ENCODE measurements at places on chromosomes 11 and 22.

- DNase-seq = no peak
These were observed 105.8 kb upstream of the BID start for GRCh38 chr22:17880020-17880419.

DNA sequence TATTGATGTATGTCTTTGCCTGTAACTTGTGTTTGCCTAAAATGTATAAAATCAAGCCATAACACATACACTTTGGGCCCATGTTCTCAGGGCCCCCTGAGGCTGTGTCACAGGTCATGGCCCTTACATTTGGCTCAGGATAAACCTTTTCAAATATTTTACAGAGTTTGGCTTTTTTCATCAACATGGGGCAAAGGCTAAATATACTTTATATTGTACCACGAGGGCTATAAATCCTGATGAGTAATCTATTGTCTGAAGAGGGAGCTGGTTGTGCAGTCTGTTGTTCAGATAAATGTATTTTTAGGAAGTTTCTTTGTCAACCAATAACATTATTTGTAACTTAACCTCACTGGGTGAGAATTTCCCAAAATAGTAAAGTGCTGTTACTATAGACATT, 404.6 kb upstream of the DDI1 start:
- no peak for DNase-seq

DNA sequence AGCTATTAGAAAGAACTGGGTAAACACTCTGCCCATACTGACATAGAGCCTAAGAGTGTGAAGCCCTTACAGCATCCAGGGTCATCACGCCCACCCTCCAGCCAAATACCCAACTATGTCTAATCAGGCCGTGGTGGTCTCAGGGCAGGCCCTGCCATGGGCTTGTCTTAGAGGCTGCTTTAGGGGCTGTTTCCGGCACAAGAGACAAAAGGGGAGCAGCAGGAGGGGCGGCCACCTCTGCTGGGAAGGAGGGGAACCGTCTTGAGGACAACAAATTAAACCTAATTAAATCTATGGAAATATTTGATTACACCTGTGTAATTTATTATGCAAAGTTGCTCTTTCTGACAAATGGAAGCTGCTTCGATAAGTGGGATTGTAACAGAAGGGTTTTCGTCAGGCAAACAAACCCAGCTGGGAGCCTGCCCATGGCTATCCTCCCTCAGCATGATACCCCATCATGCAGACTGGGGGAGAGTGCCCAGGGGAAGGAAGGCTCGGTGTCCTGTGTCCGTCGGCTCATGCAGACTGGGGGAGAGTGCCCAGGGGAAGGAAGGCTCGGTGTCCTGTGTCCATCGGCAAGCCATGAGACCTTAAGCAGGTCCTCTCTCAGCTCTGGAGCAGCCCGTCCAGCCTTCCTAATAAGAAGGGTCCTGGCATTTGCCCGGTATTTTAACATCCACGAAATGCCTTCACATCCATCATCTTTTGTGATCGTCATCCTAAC, 163.6 kb upstream of the B3GAT1 start:
- no peak for DNase-seq

DNA sequence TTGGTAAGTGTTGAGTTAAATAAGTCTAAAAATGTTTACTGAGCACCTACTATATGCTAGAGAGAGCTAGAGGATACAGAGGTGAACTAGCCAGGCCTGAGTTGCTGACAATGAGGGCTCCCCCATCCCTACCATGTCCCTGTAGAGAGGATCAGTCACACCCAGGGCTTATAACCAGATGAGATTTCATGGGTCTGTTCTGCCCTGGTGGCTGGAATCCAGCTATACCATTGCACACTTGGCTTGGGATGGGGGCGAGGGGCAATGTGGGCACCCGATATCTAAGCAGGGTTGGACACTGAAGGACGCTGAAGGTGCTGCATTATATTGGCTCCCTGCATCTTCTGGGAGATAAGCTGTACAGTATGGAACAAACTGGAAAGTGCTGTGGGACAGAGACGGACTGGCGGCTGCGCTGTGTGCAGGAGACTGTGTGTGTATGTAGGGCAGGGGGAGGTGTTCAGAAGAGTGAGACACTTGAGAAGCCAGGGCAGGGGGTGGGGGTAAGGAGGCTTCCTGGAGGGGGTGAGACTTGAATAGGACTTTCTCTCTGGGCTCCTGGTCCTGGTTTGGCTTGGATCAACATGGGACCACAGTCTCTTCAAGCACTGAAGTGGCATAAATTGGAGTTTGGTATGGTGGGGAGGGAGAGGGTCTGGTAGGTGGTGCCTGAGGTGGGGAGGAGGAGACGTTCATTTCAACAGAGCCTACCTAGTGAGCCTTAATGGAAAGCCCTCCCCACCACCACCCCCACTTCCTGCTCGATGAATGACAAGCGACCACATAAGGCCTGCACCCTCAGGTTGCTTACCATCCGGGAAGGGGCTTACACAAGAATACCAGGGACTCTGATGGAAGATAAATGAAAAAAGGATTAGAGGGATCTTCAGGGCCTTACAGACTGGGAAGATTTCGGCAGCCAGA, 1.8 kb downstream of the CD82 start:
- DNase-seq = no peak

DNA sequence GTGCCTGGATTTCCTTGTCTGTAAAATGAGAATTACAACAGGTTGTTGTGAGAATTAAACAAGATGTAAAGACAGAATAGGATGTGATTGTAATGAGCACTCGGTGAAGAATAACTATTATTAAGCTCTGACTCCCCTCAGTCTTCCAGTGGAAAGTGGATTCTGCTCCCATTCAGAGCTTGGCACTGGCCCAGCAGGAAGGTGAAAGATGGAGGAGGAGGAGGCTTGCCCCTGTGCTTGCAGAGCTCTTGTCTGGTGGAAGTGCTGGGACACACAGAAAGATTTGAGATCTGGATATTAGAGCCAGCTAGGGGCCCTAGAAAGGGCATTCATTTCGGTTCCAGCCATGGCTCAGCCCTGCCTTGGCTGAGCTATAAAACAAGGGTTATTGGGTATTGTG, 28.2 kb downstream of the PHLDB1 start:
- DNase-seq = no peak

DNA sequence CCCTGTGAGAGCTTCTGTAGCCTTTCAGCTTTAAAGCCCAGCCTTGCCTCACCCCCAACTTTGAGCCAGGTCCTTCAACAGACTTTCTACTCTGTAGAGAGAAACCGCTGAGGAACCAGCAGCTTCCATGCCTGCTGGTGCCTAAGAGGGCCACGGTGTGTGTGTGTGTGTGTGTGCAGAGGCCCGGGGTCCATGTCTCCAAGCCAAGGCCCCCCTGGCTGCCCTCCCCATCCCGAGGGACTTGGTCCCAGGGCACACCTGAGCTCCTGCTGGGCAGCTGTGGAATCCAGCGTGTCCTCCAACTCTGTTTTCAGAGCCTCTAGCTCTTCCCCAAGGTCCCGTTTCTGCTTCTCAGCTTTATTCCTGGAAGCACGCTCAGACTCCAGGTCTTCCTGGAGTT, 42.3 kb downstream of the APOL1 start:
- no peak for DNase-seq

- no peak for DNase-seq
These were observed 24.4 kb downstream of the TAB1 start for GRCh38 chr22:39423976-39424375.

GRCh38 chr11:24372491-24372890, 124.4 kb upstream of the LUZP2 start:
- DNase-seq = no peak

DNA sequence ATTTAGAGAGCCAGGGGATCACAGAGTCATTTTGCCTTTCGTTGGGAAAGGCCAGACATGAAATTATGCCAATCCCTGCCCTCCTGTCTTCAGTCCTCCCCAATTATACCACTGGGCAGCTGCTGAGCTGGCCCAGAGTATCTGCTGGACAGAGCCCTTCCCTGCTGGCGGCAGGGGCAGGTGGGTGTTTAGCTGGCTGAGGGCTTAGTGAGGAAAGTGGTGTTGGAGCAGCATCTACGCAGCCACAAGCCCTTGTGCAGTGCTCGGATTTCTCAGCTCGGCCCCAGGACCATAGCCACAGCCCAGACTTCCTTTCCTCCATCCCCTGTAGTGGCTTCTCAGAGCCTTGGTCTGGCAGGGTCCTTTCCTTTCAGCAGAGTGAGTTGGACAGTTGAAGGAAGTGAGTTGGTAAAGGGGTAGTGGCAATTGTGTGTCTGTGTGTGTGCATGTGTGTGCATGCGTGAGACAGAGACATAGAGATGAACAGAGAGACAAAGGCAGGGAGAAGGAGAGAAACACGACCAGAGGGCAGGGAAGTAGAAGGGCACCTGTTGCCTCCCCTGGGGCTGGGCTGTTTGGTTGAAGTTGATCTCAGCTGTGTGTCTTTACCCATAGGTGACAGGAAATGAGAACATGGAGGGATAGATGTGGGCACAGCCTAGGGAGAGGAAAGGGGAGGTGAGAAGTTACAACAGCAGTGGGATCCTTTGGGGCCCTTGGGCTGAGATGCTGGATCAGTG, 66.2 kb downstream of the GRIK4 start:
- no peak for DNase-seq

DNA sequence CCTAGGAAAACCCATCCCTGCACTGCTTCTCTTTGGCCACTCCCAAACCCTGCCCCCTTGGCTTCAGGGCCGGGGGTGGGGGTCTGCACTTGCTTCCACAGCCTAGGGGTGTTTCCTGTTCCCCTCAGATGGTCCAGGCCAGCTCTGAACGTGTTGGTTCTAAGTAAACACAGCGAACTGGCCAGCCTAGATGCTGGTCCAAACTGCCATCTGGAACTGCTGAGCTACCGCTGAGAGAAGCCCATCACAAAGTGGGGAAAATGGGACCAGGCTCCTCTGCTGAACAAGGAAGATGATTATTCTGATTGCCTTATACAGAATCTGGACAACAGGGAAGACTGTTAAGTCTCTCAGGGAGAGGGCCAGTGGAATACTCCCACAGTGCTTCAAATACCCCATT, 23.5 kb upstream of the YPEL1 start:
- DNase-seq = no peak

- DNase-seq = no peak
These were observed 12.1 kb downstream of the CCDC87 start for GRCh38 chr11:66580803-66581202.

- no peak for DNase-seq
These were observed 246.8 kb upstream of the KIRREL3 start for GRCh38 chr11:127247261-127247851.

DNA sequence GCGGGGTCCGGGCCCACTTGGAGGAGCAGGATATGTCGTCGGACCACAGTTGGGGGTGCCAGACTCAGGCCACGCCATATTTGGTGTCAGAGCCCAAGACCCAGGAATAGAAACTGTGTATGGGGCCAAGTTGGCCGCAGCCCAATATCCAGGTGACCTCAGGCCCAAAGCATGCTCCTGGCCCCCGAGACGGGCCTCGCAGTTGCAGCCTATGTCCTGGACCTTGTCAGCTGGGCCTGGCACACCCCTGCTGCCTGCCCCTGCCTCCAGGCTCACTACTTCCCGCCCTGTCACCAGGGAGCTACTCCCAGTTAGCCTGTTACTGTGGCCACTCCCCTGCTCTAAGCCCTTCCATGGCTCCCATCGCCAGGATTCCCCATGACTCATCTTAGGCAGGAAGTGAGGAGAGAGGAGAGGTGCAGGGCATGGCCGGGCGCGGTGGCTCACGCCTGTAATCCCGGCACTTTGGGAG, 23.1 kb downstream of the A4GALT start:
- DNase-seq = no peak

GRCh38 chr22:17888855-17889254, 114.6 kb upstream of the BID start:
- DNase-seq = no peak

GRCh38 chr11:78196661-78197091, 8.0 kb downstream of the USP35 start:
- DNase-seq = no peak

DNA sequence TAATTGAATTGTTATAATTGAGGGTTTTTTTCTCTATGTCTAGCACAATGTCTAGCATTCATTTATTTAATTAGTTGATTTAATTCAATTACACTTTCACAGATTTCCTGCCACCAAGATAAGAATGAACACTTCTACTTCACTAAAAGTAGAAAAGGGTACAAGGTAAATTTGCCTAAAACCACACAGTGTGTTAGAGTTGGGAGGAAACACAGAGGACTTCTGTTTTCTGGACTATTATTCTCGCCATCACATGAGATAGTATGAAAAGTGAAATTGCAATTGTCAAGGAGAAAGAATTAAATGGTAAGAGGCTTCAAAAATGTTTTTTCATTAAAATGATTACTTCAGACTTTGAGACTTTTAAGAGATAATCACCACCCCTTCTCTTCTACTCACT, 109.5 kb downstream of the ETS1 start:
- DNase-seq = no peak

DNA sequence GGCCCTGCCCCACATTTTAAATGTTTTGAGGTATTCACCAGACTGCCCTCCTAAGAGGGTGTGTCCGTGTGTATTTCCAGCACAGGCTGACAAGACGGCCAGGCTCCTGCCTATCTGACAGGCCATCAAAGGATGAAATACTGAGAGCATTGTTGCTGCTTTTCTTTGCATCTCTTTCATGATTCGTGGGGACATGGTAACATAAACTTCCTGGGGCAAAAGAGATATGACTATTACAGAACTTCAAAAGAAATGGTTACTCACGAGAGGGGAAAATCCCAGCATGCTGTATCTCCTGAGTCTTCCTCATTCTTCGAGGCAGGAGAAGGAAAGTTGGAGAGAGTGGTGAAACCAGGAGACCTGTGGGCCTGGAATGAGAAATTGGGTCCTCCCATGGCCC, 10.3 kb upstream of the BIK start:
- no peak for DNase-seq

DNA sequence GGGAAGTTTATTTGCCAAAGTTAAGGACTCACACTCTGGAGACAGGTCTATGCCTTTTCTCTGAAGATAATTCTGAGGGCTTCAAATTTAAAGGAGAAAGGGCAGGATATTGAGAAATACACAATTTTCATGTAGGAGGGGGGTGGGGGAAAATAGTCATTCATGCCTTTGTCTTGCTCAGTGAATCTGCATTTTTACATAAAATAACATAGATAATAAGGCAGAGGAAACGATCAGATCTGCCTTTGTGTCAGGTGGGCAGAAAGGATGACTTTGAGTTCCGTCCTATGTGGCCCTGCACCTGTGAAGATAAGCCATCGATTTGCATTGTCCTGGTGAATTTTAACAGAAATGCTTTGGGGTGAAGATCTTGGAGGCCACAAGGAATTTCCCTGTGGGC, 76.8 kb downstream of the SC5D start:
- no peak for DNase-seq

GRCh38 chr22:50469377-50470305, 5.2 kb downstream of the SBF1 start:
- DNase-seq = peak; percentile 96

DNA sequence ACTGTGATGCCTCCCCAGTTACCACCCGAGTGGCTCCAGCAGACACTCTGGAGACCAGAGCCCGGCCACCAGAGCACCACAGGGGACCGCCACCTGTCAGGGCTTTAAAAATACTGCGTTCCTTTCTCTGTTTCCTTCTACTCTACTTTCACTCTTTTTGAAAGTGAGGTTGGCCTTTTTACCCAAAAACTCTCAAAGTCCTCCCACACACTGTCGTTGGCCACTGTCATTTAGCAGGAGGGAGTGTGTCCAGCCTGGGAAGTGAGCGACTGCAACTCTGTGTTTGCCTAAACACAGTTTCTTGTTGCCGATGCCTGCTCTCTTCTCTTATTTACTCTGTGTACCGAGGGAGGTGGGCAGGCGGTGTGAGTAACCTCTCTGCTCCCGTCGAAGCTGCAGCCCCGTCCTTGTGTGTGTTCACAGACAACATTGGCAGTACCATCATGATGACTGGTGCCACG, 90.8 kb upstream of the CLDN5 start:
- no peak for DNase-seq

All from effector CD4-positive, alpha-beta T cell (primary cell).